ENCODE measurements at places on chromosomes 4 and X.
A peak's percentile ranks its signal among the peaks of the same experiment; 100 is the strongest.

GRCh38 chr4:77127837-77128621, 29.0 kb upstream of the CCNG2 start:
- DNase-seq: no peak

GRCh38 chrX:154715825-154716224, 35.1 kb downstream of the GAB3 start:
- DNase-seq: no peak

GRCh38 chrX:38561951-38562719, 793 bp downstream of the TSPAN7 start:
- DNase-seq: peak; percentile 26

DNA sequence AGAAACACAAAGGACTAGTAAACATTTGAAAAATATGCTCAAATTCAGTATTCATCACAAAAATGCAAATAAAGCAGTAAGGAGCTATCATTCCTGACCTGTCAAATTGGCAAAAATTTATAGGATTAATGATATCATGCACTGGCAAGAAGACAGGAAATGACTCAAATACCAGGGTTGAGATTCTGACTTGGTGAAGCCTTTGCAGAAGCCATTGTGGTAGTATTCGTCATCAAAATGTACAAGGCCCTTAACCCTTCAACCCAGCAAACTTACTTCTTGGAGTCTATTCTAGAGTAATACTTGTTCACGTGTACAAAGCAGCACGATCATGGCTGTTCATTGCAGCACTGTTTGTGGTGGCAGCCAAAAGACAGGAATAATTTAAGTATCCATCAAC, 132.4 kb downstream of the ENOX2 start:
- no peak for DNase-seq

GRCh38 chr4:130395871-130396270, 1299.9 kb downstream of the C4orf33 start:
- DNase-seq: no peak

- no peak for DNase-seq
Measured at GRCh38 chrX:116111934-116112595, 58.5 kb upstream of the AGTR2 start.

DNA sequence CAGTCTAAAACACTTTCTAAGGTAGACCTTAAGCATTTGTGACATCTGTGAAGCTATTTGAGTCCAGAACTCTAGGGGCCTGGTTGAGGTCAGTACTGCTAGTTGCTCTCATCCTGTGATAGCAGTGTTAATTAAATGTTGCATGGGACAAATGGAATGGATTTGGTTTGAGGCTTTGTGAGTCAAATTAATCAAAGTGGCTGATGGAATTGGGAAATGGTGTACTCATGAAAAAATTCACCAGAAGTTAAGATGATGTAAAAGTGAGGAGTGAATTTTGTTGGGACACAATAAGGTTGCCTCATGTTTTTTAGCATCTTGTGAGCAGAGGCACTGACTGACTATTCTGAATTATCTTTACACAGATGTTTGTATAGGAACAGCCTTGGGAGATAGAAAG, 99.2 kb upstream of the ARSJ start:
- no peak for DNase-seq

DNA sequence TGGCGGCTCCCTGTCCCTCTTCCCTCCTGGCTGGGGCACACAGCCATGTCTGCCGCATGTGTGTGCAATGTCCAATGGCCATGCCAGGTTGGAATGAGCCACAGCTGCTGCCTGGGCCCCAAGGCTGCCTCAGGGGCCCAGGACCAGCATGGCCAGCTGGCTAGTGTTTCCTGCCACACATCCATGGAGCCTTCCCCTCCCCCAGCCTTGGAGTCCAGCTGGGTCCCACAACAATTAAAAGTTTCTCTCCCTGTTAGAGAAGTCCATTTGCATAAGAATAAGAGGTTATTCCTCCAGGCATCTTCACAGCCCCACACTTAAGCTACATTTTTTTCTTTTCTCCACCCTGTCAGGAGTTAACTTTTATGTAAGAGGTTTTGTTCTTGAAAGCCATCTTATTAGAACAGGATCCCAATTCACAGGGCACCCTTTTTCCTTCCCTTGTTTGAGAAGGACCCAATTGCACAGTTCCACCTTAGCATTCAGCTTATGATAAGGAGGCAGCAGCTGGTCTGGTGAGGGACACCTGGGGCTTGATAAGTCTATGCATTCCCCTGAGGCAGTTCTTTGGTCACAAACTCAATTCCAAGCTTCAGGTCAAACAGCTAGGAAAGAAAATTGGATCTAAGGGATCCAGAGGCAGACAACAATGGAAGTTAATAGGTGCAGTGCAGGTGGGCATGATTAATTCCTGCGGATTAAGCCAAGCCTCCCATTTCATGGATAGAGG, 963.3 kb upstream of the GRIA3 start:
- DNase-seq: no peak

GRCh38 chr4:33302321-33302720, 2582.2 kb downstream of the PCDH7 start:
- DNase-seq: no peak

DNA sequence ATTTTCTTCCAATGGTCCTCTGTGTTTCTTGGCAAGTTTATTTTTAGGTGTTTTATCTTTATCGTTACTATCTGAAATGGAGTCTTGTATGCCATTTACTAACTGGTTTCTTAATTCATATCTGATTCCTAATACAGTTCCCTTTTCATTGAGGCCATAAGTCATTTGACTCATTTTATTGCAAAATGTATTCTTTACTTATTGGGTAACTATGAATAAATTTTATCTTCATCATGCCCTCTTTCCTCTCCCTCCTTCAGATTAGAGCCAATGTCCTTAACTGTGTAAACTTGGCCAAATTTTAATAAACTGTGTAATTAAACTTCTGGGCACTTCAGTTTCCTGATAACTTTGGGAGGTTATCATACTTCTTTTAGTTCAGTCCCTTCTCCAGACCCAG, 19.3 kb upstream of the MSMO1 start:
- no peak for DNase-seq

- DNase-seq: peak; percentile 48
Measured at GRCh38 chr4:40199179-40199670, 2.4 kb downstream of the RHOH start.

DNA sequence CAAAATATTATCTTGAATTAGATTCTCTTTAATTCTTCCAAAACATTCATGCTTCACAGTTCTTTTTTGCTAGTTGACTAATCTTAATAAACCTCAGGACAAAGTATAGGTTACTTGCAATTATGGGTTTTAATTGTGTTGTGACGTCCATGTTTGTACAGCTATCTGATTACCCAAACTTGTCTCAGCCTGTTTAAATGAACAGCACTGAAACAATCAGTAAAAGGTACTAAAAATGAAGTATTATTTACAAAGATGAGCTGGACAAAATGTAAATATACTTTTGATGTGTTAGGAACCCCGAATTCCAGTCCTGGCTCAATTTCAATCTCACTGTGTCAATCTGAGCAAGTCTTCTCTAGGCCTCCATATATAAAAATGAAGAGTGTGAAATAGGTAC, 57.4 kb upstream of the SLC6A14 start:
- DNase-seq: no peak

- DNase-seq: no peak
Measured at GRCh38 chrX:125532411-125533089, 212.9 kb downstream of the TEX13C start.

DNA sequence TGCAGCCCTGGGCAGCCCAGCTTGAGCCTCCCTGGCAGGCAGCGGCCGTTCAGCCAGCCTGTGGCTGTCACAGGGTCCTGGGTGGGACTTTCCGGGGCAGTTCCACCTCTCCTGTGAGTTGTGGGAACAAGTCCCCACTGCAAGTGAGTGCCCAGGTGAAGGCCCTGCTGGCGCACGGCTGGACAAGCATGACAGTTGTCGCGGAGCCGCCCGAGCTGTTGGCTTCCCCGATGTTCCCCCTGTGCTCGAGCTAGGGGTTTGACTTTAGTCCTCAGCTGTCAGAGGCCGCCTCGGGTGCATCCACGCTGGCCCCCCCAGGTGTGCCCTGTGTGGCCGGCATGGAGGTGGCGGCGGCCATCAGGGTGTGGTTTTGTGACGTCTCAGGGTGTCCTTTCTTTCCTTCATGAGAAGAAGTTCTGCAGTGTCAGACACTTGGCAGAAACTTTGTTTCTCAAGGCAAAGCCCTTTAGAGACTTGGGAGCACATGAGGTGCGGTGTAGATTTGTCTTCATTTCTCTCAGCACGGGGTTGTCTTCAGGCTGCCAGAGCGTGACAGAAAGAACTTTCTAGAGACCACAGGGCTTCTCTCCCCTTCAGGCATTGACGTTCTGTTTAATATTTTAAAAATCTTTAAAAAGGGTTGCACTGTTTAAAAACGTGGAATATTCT, 69.4 kb upstream of the HGFAC start:
- DNase-seq: no peak

DNA sequence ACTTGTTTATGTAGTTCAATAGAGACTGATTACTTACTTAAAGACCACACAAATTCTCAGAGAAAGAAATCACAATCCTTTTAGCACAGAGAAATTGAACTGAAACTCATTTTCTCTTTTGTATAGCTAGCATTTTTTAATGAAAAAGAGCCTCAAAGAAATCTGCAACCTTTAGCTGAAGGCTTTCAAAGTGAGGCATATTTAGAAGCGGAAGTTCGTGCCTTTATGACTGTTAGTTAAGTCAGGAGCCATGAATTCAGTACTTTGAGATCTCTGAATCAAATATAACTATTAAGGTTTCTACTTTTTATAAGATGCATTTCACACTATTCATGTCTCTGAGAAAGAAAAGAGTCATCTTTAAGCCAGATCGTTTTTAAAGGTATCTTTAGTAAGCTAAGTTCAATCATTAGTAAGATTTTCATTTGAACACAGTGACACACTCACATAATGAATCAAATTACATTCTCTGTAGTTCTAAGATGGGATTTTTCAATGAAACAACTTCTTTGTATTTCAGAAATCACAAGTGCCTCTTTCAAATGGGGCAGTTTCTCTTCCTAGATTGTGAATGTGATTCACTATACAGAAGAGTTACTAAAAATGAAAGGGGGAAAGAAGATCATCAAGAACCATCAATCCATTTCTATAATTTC, 61.4 kb downstream of the SMARCA1 start:
- no peak for DNase-seq

DNA sequence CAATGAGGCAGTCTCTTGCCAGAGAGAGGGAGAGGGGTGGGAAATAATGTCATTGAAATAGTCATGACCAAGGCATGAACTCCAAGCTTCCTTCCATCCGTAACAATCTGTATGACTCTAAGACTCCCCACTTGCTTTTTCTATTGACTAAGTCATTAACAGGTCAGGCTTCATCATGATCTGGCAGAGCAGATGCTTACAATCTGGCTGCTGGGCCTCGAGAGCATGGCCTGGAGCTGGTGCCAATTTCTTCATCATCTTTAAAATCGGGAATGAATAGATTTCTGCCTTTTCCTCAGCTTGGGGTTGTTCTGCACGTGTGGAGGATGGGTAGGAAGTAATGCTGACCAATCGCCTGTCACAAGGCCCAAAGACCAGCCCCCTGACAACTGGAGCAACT, 280.6 kb upstream of the CLNK start:
- no peak for DNase-seq

DNA sequence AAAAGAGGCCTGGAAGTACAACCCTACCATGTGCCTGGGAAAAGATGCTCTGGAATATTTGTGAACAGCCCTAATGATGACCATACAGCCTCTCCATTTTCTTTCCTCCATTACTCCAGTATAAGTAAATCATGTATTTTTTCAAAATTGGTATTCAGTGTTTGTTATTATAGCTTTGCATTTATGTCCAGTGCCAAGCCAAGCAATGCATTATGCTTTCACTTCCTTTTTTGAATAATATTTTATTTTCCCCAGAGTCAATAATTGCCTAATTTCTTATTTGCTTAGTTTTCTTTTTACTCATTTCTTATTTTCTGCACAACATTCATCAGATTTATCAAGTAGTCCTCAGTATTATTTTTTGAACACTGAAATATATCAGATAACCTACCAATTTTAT, 49.3 kb upstream of the EOLA2 start:
- no peak for DNase-seq

DNA sequence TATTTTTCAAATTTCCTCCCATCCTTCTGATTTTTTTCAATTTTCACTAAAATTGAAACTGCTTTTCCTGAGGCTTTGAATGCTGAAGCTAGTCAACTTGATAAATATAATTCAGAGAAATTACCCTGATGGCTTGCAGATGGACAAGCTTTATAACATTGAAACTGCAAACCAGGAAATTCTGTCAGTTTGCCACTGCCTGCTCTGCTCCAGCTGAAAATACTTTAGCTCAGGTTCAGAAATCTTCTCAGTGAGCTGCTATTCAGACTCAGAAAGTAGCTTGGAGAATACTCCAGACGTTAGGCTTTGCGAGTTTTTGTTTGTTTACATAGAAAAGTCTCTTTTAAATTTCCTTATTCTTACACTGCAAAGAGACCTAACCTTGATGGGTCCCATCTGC, 1574.7 kb downstream of the STIM2 start:
- no peak for DNase-seq

- no peak for DNase-seq
Measured at GRCh38 chr4:47218631-47219030, 187.3 kb downstream of the GABRB1 start.

GRCh38 chr4:20859097-20859781, 159.0 kb downstream of the PACRGL start:
- no peak for DNase-seq

- DNase-seq: no peak
Measured at GRCh38 chr4:169611157-169611556, 1.2 kb downstream of the NEK1 start.

GRCh38 chr4:89653012-89653411, 183.9 kb downstream of the SNCA start:
- DNase-seq: no peak

DNA sequence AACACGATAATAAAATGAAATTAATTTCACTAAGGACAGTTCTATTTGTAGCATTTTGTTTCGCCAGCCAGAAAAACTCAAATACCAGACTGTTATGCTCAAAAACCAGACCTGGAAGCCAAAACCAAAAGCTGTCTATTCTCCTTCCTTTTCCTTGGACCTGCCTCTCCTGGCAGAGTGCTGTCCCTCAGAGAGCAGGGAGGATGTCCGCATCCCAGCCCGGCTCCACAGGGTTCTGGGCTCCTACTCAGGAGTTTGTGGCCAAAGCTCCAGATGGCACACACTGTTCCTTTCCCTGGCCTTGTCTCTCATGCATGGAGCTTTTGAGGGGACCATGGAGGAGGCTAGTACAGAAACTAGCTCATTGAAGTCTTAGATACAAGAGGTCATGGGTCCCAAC, 41.9 kb upstream of the C1QTNF7 start:
- no peak for DNase-seq

Data from activated T-cell treated with anti-CD3 and anti-CD28 coated beads, Interleukin-2, amount 50 U/mL, for 1 hour (primary cell).